Effector CD8-positive, alpha-beta T cell (primary cell): ENCODE measurements at places on chromosomes 3 and 15.

DNA sequence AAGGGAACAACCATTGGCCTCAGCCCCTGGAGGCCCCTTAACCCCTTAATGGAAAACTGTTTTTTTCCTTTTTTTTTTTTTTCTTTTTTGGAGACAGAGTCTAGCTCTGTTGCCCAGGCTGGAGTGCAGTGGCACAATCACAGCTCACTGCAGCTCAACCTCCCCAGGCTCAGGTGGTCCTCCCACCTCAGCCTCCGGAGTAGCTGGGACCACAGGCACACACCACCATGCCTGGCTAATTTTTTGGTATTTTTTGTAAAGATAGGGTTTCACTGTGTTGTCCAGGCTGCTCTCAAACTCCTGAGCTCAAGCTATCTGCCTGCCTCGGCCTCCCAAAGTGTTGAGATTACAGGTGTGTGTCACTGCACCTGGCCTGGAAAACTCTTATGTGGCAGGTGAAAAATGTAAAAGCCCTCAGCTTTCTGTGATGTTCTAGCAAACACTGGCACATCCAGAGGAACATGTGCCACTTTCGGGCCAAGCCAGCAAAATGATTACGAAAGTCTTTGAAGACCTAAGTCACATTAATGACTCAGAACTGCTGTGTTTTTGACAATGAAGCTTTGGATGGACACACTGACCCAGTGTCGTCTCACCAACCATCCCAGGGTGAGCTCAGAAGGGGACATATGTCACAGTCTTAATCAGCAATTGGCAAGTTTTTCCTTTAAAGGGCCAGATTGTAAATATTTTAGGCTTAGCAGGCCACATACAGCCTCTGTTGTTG is 189.3 kb upstream of the TPM1 start:
- no peak for DNase-seq

GRCh38 chr3:78201091-78201490 is 1161.2 kb downstream of the ROBO2 start:
- DNase-seq = no peak

GRCh38 chr15:76267077-76267476 is 44.2 kb downstream of the ETFA start:
- DNase-seq = no peak

DNA sequence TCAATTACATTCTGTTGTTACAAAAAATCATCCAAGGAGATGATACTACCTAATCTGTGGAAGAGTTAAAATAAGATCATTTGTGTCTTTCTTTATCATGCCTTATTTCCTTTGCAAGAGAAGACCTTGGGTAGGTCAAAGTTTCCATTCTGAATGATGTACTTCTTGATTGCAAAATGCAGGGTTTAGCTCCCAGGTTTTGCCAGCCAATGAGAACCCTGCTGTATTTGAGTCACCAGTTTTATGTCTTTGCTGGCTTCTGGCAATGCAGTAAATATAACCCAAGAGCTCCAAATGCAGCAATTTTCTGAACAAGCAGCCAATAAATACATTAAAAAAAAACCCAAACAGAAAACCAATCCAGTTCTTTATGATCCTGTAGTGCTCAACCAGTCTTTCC is 204.9 kb downstream of the CADPS start:
- DNase-seq = no peak

- no peak for DNase-seq
Measured at GRCh38 chr3:56275120-56275519, 193.1 kb downstream of the ERC2 start.

DNA sequence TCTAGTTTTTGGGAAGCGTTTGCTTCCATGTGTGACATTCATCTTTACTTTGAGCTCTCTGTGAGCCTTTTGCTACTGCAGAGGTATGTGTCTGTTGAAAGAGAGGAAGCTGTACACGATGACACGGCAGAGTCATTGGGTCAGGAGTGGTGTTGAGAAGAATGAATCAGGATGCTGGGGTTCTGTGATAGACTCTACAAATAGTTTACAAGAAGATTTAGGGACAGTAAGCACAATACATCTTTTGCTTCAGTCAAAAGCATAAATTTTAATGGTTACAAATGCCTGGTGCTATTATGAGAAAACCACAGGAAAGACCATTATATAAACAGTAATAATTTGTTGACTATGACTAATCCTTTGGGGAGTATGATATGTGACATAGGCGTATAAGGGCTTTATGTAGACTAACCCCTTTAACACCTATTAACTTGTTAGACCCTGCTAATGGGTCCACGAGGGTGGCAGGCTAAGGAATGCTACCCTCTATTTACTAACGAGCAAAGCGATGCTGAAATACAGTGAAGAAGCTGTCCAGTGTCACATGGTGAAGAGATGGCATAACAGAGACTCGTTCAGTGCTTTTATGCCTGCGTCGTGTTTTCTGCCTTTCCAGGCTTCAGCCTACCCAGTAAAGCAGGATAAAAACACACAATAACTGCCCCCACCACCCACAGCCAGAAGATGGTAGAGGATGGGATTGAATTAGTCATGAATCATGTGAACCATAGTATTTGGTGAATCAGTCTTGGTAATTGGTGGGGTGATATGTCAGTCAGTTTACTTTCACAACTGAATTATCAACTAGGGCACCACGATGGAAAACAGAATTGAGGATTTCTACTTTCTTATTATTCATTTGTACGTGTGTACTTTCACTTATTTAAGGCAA is 118.8 kb downstream of the LPP start:
- no peak for DNase-seq

GRCh38 chr3:27073912-27074311 is 295.3 kb downstream of the NEK10 start:
- DNase-seq = no peak

GRCh38 chr15:88621789-88622604 is 857 bp downstream of the AEN start:
- peak; percentile 14 for DNase-seq

DNA sequence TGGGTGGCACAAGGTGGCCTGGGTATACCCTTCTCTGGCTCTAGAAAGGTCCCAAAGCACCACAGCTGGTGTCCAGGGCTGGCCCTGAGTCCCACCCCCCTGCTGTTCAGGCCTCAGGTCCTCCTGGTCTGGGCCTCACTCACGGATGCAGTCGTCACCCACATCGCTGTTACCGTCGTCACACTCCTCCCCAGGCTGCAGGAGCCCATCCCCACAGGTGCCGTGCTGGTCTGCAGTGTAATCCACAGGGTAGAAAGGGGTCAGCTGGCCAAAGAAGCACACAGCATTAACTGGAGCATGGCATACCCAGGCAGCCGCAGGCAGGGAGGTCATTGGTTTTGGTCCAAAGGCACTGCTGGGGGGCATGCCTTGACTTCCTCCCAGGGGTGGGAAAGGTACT is 28.4 kb downstream of the EAF1 start:
- DNase-seq = no peak

DNA sequence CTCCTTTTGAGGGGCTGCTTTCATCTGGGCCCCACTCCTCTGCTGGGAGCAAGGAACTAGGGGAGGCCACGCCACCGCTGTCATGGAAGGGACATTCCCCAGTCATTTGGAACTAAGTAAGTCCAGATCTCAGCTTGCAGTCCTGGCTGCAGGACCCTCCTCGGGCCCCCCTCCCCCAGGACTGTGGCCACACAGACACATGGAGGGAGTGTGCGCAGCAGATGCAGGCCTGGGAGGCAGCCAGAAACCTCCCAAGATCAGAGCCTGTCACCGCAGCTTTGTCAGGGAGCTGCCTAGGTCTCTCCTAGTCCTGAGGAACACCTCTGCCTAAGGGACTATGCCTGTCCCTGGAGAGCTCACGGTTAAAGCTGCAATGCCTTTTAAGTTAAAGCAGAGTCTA is 7.3 kb upstream of the SEMA3F start:
- DNase-seq = no peak

- no peak for DNase-seq
Measured at GRCh38 chr15:34019369-34019990, 19.5 kb downstream of the AVEN start.

DNA sequence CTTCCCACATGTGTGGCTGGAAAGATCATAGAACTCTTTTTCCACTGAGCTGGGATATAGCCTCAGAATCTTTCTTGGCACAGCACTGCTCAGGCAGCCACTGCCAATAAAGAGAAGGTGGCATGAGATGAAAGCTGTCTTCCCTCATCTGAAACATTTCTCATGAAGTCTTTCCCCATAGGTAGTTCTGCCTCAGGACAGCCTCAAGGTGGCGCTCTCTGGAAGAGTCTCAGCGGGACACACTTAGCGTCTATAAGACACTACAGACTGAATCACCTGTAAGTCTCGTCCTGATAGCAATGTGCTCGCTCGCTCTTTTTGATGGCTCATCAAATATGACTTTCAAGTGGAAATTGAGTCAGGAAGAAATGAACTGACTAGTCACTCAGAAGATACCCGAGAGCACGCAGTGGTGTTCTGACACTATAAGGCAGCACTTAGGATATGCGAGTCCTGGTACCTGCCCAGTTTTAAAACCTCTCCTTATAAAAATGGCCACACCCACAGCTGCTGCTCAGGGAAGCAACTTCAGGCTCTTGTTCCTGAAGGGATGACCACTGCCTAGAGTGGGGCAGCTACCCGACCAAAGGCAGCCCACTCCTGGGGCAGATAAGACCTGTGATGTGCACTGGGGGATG is 269.5 kb downstream of the SUCLG2 start:
- no peak for DNase-seq

GRCh38 chr3:198027799-198028390 is 67.9 kb downstream of the LMLN start:
- no peak for DNase-seq

DNA sequence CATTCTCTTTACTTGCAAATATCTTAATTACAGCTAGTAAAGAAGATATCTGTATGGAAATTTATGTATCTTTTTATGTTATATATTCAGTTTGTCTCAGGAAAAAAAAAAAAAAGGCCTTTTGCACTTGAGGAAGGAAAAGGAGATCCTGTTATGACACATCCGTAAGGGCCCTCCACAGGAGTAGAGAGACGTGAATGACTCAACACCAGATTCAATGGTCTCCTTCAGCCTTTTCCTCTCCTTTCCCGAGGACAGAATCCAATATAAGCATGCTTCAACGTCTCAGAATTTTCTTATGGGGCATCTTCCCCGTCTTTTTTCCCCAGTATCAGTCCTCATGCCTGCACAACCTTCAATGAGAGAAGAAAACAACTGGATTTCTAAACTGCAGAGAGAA is 340.3 kb downstream of the NTRK3 start:
- DNase-seq = no peak

DNA sequence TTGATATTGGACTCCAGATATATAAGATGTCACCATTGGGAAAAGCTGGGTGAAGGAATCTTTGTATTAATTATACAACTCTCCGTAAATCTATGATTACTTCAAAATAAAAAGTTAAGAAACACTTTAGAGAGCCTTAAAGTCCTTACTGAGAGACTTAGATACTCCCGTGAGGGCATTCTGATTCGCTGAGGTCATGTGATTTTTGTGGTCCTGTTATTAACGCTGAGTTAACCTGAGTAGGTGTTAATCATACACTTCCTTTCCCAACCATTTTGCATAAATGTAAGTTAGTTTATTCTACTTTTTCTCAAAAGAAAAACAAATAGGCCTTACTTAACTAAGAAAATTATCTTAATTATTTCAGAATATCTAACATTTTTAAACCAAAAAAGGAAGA is 67.1 kb upstream of the LMOD3 start:
- DNase-seq = no peak

- peak; percentile 45 for DNase-seq
Measured at GRCh38 chr3:20040548-20041196, 426 bp downstream of the KAT2B start.

DNA sequence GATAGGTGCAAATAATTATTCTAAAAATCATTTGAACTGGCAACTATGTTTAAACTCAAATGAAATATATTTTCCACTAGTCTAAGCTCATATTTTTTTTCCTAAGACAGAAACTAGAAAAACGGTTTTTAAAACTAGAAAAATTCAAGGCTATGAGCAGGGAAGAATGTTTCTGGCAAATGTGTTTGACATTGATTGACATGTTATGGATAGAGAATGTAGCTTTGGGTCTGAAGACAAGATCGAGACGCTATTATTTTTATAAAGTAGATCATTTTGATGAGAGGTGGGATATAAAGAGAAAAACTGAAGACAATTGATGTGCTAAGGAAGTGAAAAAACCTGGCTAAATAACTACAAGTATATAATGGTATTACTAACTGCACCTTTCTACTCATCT is 415.2 kb downstream of the GABRB3 start:
- DNase-seq = no peak

DNA sequence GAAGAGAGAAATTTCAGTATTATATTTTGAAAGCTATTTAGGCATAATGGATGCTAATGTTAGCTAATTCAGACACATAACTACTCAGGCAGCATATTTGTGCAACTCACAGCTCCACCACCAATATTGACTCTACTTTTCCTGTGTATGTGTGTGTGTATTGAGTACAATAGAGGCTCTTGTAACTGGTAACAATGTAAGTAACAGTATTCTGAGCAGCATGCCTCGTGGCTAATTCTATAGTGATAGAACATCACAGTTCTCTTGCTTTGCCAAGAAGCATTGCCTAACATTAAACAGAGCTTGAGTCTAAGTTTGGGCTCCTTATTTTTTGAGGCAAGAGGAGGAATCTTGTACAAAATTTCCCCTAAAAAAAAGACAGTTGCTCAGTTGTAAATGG is 98.6 kb upstream of the ARHGEF26 start:
- DNase-seq = no peak

DNA sequence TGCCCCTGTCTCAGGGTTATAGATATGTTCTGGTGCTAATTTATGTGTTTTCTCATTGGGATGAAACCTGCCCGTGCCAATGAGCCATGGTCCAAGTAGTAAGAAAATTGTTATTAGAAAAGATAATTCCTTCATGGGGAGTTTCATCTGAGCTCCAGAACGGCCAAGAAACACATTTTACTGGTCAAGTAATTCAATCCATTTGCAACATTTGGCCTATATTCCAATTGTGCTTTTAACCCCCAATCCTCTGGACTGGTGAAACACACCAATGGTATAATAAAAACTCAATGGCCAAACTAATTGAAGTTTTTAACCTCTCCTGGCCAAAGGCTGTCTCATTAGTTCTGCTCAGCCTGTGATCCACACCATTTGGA is 53.7 kb upstream of the XCR1 start:
- DNase-seq = no peak

DNA sequence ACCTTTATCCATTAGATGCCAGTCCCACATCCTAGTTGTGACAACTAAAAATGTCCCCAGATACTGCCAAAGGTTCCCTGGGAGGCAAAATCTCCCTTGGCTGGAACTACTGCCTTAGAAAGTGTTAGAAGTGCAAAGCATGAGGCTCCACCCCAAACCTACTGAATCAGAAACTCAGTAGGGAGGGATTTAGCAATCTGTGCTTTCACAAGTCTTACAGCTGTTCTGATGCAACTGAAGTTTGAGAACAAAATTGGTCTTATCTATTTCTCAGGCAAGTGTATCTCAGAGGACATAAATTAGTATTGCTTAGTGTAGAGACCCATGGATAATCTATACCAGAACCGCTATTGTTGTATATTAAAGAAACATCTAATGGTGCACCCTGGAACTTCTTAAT is 70.2 kb downstream of the CLDN1 start:
- DNase-seq = no peak
